ENCODE measurements at places on chromosomes 13 and 19. TPM values are rescaled to one million over a fixed set of nuclear protein-coding genes. Genes with fewer than 3 reads are reported as not detected.

- H3K27me3 ChIP-seq, result no peaks in the 10 kb centered on the region
Measured at GRCh38 chr13:35136585-35136984, 194.5 kb downstream of the NBEA start.

GRCh38 chr13:99380921-99381645, 73.9 kb upstream of the GPR183 start:
- H3K4me3 ChIP-seq, result no peak overlapping the region
- H3K36me3 ChIP-seq, result peaks cover 30% of the 10 kb centered on the region
- DNase-seq, result peak; percentile 91
- peak overlapping the region; percentile 79 for H3K27ac ChIP-seq
- peaks cover 84% of the 10 kb centered on the region for H3K4me1 ChIP-seq

DNA sequence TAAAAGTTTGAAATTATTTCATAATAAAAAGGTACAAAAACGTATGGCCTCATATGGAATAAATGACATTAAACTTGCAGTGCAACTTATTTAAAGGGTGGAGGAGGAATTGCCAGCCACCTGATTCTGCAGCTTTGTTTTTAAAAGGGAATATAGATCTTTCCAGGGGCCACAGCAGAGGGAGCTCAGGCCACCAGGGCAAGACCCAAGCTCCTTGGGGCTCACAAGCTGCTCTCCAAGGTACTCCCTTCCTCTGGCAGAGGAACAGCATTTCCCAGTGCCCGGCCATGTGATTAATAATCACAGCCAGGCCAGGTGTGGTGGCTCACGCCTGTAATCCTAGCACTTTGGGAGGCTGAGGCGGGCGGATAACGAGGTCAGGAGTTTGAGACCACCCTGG, 6.2 kb downstream of the ACOD1 start:
- no peaks in the 10 kb centered on the region for H3K4me1 ChIP-seq
- DNase-seq, result no peak
- no peak overlapping the region for H3K27ac ChIP-seq
- H3K4me3 ChIP-seq, result no peak overlapping the region
- no peaks in the 10 kb centered on the region for H3K36me3 ChIP-seq

DNA sequence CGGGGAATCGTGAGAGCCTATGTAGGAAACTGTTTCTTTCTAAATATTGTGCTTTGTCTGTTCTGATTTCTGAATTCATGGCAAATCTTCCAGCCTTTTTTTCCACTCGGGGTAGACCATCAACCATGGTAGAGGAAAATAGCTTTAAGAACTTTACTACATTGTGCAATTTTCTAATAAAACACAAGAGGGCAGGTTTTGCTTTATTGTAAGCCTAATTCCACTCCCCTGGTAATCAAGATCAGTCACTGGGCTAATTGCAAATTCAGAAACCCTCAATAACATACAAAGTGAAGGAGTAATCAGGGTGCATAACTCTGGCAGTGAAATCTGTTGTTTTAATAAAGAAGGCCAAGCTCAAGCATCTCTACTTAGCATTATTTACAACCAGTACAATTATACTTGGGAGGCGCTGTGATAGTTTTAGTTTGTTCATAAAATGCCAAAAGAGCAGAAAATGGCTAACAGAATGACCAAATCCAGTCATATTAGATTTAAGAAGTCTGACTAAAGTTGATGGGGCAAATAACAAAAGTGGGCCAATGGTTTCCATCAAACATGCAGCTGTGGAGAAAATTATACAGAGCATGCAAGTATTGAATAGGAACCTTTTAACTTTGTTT, 43.8 kb downstream of the DCT start:
- DNase-seq, result no peak
- H3K27me3 ChIP-seq, result no peaks in the 10 kb centered on the region
- H3K36me3 ChIP-seq, result no peaks in the 10 kb centered on the region

GRCh38 chr13:67128136-67128535, 102.0 kb downstream of the PCDH9 start:
- no peak overlapping the region for H3K27ac ChIP-seq
- DNase-seq, result no peak
- no peak overlapping the region for H3K4me3 ChIP-seq
- peaks cover 2% of the 10 kb centered on the region for H3K4me1 ChIP-seq
- no peaks in the 10 kb centered on the region for H3K36me3 ChIP-seq

The SLC7A9 gene
- not detected for total RNA-seq

The CYP2S1 gene
- total RNA-seq, result 1.9 TPM

All from activated naive CD4-positive, alpha-beta T cell treated with anti-CD3 and anti-CD28 coated beads for 36 hours (primary cell).